ENCODE measurements at places on chromosomes 5 and 9.

DNA sequence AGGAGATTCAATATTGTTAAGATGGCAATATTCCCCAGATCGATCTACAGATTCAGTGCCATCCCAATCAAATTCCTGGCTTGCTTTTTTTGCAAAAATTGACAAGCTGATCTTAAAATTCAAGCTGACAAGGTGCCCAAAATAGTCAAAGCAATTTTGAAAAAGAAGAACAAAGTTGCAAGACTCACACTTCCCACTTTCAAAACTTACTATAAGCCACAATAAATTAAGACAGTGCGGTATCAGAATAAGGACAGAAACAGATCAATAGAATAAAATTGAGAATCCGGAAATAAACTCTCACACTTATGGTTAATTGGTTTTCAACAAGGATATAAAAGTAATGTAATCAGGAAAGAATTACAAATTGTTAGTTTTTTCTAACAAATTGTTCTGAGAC, 97.1 kb downstream of the NRG2 start:
- DNase-seq, result no peak

DNA sequence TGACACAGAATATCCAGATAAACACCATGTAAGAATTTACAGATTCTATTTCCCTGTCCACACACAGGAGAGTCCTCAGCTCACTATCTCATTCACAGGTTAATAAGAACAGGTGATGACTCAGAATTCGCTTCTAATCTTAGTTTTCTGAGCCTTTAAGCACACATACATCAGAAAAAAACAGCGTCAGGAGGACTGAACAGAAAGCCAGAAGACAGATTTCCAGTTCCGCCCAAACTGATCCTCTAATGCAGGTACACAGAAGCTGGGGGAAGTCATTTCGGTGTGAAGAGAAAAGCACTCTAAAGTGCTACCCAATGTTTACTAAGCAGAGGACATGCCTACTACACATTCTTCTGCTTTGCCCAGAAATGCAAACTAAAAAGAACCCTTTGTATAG, 1.6 kb downstream of the CEMIP2 start:
- DNase-seq, result no peak

DNA sequence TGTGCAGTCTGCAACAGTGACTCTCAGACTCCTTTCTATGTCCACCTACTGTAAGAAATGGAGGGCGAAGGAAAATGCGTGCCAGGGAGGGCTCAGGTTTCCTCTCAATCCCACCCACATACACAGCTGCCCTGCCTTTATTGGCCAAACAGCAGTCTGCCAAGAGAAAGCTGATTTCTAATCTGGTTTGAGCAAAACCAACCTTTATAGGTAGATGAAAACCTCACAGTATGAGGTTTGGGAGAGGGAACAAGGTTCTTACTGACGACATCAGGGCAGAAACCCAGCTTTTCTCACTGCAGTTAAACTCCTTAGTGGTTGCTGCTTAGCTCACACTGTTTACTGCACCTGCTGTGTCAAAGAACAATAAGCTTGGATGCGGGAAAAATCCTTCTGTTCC, 152.3 kb upstream of the KLF9 start:
- no peak for DNase-seq

GRCh38 chr5:104533498-104533897, 970.9 kb upstream of the NUDT12 start:
- no peak for DNase-seq
